ENCODE measurements at places on chromosomes 6 and 20. TPM values are rescaled to one million over a fixed set of nuclear protein-coding genes. Genes with fewer than 3 reads are reported as not detected.

Gene OR2H1
- not detected for total RNA-seq

Gene CASS4
- total RNA-seq, result 8.0 TPM

- H3K4me1 ChIP-seq, result no peaks in the 10 kb centered on the region
- no peaks in the 10 kb centered on the region for H3K27me3 ChIP-seq
- no peak for DNase-seq
- H3K4me3 ChIP-seq, result no peak overlapping the region
- H3K27ac ChIP-seq, result no peak overlapping the region
Observed at GRCh38 chr6:103783329-103783728, 1076.4 kb downstream of the HACE1 start.

GRCh38 chr6:62393608-62394007 lies 107.6 kb upstream of the KHDRBS2 start:
- no peaks in the 10 kb centered on the region for H3K36me3 ChIP-seq
- no peaks in the 10 kb centered on the region for H3K27me3 ChIP-seq
- no peak overlapping the region for H3K27ac ChIP-seq

- no peaks in the 10 kb centered on the region for H3K27me3 ChIP-seq
- peak; percentile 77 for DNase-seq
- no peak overlapping the region for H3K4me3 ChIP-seq
- no peaks in the 10 kb centered on the region for H3K4me1 ChIP-seq
Observed at GRCh38 chr6:151475653-151476523, 17.9 kb upstream of the CCDC170 start.

All from T-cell (primary cell).